ENCODE measurements at places on chromosomes 3 and 15. TPM values are rescaled to one million over a fixed set of nuclear protein-coding genes. Genes with fewer than 3 reads are reported as not detected.

The TASOR gene
- 56.4 TPM for total RNA-seq

The CCR1 gene
- total RNA-seq = 52.2 TPM

The PTH1R gene
- total RNA-seq = not detected

The C15orf62 gene
- total RNA-seq = 0.22 TPM

The ATP8B4 gene
- total RNA-seq = 296 TPM

The AQP9 gene
- total RNA-seq = 0.90 TPM

The ATXN7 gene
- 96.5 TPM for total RNA-seq

The PEX11A gene
- total RNA-seq = 3.2 TPM

The C2CD4A gene
- not detected for total RNA-seq

The TGM4 gene
- total RNA-seq = not detected

The TMED3 gene
- total RNA-seq = 60.2 TPM

- H3K27me3 ChIP-seq = peaks cover 16% of the 10 kb centered on the region
- no peak overlapping the region for H3K4me3 ChIP-seq
- no peaks in the 10 kb centered on the region for H3K36me3 ChIP-seq
- no peaks in the 10 kb centered on the region for H3K4me1 ChIP-seq
- DNase-seq = no peak
- H3K27ac ChIP-seq = no peak overlapping the region
Observed at GRCh38 chr3:2944628-2945027, 165.5 kb downstream of the IL5RA start.

- no peaks in the 10 kb centered on the region for H3K36me3 ChIP-seq
- H3K27me3 ChIP-seq = peaks cover 9% of the 10 kb centered on the region
- H3K4me3 ChIP-seq = no peak overlapping the region
- H3K27ac ChIP-seq = no peak overlapping the region
- no peaks in the 10 kb centered on the region for H3K4me1 ChIP-seq
Observed at GRCh38 chr3:115245899-115246298, 98.8 kb upstream of the ZBTB20 start.

DNA sequence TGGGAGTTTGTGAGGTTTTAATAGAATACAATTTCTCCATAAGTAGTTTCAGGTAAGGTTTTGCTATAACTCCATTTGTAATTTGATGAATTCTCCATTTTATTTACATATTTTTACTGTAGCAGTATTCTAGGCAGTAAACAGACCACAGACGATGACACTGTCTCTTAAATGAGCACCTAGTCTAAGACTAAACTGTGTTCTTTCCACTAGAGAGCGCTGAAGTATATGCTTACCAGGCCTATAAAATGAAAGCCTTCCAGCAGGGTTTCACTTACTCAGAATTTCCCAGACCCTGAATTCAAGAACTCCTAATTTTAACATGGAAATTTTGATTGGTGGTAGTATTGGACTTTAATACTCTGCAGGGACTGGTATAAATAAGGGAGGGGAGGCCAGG, 41.6 kb downstream of the POLG start:
- H3K27me3 ChIP-seq = no peaks in the 10 kb centered on the region
- no peaks in the 10 kb centered on the region for H3K4me1 ChIP-seq
- DNase-seq = no peak
- H3K36me3 ChIP-seq = peaks cover 26% of the 10 kb centered on the region

- no peaks in the 10 kb centered on the region for H3K36me3 ChIP-seq
- H3K27me3 ChIP-seq = no peaks in the 10 kb centered on the region
- H3K4me3 ChIP-seq = no peak overlapping the region
- DNase-seq = no peak
- no peak overlapping the region for H3K27ac ChIP-seq
- H3K4me1 ChIP-seq = no peaks in the 10 kb centered on the region
Observed at GRCh38 chr3:73866846-73867245, 242.1 kb upstream of the PDZRN3 start.

DNA sequence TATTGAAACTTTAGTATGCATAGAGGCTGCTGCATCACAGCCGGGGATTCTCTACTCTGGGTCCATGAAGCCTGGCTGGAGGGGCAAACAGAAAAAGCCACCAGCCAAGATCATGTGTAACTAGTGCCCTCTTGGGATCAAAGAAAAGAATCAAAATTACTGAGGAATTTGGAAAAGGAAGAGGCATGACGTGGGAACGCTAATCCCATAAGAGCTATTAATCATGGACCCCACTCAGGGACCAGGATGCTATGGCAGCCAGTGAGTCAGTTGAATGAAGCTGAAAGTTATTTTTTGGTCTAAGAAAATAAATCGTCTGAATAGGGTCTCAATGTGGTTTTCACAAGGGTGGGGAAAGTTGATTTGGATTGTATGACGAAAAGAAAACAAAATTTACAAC, 1165.1 kb downstream of the ROBO2 start:
- no peak overlapping the region for H3K27ac ChIP-seq
- no peak overlapping the region for H3K4me3 ChIP-seq
- no peaks in the 10 kb centered on the region for H3K4me1 ChIP-seq
- DNase-seq = no peak
- H3K27me3 ChIP-seq = no peaks in the 10 kb centered on the region

DNA sequence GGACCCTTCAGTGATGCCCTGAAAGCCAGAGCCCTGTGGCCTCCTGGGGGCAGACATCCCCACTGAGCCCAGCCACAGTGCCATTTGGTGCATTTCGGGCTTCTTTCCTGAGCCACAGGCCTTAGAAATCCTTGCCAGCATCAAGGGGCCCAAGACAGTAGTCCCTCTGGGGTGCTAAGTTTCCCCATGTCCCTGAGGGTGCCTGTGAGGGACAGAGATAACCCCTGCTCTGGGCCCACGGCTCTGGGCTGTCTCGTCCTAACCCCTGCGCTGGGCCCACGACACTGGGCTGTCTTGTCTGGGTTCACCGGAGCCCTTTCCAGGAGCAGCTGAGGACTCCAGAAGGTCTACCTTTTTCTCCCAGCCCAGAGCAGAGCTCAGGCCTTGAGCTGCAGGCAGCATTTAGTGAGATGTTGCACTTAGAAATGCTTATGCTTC, 45.1 kb upstream of the FGD5 start:
- peaks cover 16% of the 10 kb centered on the region for H3K27me3 ChIP-seq
- peak; percentile 42 for DNase-seq
- no peaks in the 10 kb centered on the region for H3K4me1 ChIP-seq
- peaks cover 3% of the 10 kb centered on the region for H3K36me3 ChIP-seq

DNA sequence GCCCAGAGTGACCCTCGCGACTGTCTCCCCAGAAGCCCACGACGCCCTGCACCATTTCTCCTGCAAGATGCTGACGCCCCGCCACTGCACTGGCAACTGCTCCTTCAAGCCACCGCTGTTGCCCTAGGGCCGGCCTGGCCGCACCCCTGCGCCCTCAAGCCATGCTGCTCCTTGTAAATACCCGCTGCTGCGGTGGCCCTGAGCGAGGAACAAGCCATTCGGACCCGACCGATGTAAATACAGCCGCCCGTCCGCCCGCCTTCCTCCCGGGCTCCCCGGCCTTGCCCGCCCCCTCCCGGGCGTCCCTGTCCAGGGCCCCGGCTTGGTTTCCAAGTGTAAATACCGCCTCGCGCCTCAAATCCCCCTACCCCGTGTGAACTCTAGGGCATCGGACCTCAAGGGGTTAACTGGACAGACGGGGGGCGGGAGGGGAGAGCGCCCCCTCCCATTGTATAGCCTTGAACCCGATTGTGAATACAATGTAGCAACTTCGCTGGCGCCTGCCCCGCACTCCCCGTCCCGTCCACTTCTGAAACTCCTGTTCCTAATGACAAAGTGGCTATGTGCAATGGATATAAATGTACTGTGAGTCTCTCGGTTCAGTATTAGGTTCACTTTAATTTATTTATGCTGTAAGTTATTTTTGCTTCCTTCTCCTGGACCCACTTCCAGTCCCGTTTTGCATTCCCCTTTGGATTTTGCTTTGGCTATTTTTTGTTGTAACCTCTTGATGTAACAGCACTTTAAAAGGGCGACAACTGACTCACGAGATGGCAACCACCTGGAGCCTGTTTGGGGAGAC, 5.9 kb downstream of the RNU6-1 start:
- peaks cover 51% of the 10 kb centered on the region for H3K27me3 ChIP-seq
- no peak overlapping the region for H3K27ac ChIP-seq
- H3K36me3 ChIP-seq = no peaks in the 10 kb centered on the region
- peak overlapping the region; percentile 80 for H3K4me3 ChIP-seq
- peak; percentile 61 for DNase-seq

DNA sequence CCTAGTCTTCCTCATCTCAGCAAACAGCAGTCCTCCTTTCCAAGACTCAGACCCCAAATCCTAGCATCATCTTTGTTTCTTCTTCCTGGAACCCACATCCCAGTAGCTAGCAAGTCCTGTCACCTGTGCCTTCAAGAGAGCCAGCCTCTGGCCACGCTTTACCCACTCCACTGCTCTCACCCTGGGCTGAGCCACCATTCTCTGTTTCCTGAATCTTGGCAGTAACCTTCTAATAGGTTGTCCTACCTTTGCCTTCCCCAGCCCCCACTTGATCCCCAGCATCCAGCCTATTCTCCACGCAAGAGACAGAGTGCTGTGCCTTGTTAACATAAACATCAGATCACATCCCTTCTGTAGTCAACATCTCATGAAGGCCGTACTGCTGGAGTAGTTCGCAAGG, 323.4 kb downstream of the LRTM1 start:
- no peaks in the 10 kb centered on the region for H3K36me3 ChIP-seq
- DNase-seq = no peak
- H3K27ac ChIP-seq = no peak overlapping the region
- H3K4me1 ChIP-seq = no peaks in the 10 kb centered on the region
- H3K27me3 ChIP-seq = no peaks in the 10 kb centered on the region
- H3K4me3 ChIP-seq = no peak overlapping the region

DNA sequence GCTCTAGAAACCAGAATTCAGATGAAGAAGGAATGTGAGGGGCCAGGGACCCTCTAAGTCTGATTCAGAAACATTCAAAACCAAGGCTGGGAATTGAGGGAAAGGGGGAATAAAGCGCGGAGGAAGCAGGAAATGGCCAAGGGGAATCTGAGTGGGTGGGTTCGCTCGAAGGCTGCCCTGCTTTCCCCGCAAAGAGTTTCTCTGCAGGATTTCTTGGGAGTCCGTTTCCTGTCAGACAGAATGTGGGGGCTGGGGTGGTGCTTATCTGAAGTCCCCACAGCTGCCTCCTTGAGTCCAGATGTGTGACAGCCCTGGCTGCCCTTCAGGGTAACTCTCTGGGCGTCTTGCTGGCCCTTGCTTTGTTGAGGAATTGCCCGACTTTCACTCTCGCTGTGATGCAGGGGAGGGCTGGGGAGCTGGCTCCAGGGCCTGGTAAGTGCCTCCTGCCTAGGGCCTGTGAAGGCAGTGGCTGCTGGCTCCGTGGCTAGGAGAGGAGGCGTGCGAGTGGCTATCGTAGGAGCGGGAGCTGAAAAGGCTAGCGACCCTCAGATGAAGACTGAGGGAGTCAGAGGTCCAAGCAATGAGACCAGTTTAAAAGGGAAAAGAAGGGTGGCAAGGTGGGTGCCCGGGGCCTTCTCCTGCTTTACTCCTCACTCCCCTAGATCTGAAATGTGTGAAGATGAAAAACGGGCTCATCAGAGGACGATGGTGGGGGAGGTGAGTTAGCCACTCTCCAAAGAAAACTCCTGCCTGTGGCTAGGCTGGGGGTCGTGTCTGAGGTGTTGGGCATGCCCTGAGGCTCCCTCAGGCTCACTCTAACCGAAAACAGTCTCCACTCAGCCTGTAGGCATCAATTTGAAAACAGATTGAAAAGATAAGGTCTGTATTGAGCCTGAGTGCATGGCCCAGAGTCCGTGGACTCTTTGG, 143.9 kb upstream of the UMPS start:
- peaks cover 9% of the 10 kb centered on the region for H3K4me1 ChIP-seq
- H3K4me3 ChIP-seq = no peak overlapping the region
- DNase-seq = no peak
- no peak overlapping the region for H3K27ac ChIP-seq
- no peaks in the 10 kb centered on the region for H3K36me3 ChIP-seq

GRCh38 chr3:45994419-45995235, 997 bp downstream of the FYCO1 start:
- peaks cover 1% of the 10 kb centered on the region for H3K27me3 ChIP-seq
- DNase-seq = peak; percentile 80
- peaks cover 48% of the 10 kb centered on the region for H3K4me1 ChIP-seq
- peak overlapping the region; percentile 87 for H3K27ac ChIP-seq
- peaks cover 7% of the 10 kb centered on the region for H3K36me3 ChIP-seq
- H3K4me3 ChIP-seq = peak overlapping the region; percentile 85

DNA sequence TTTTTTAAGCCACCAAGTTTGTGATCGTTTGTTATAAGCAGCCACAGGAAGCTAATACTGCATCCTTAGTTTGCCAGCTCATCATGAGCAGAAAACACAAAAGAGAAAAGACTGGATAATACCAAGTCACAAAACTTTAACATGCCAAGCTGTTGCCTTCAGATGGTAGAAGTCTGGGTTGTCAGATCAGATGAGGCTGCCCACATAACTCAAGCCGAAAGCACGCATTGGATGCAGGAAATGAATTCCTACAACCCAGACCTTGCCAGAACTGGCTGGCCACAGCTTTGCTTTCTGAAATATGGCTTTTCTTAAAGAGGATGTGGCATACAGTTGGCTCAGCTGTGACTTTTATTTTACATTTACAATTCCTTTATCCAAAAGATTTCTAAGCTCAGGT, 118.3 kb upstream of the NEO1 start:
- H3K4me1 ChIP-seq = no peaks in the 10 kb centered on the region
- no peaks in the 10 kb centered on the region for H3K36me3 ChIP-seq
- DNase-seq = no peak
- peaks cover 13% of the 10 kb centered on the region for H3K27me3 ChIP-seq

- H3K4me1 ChIP-seq = peaks cover 6% of the 10 kb centered on the region
- H3K4me3 ChIP-seq = no peak overlapping the region
- peaks cover 25% of the 10 kb centered on the region for H3K27me3 ChIP-seq
Observed at GRCh38 chr3:72459588-72459987, 388.7 kb downstream of the SHQ1 start.

DNA sequence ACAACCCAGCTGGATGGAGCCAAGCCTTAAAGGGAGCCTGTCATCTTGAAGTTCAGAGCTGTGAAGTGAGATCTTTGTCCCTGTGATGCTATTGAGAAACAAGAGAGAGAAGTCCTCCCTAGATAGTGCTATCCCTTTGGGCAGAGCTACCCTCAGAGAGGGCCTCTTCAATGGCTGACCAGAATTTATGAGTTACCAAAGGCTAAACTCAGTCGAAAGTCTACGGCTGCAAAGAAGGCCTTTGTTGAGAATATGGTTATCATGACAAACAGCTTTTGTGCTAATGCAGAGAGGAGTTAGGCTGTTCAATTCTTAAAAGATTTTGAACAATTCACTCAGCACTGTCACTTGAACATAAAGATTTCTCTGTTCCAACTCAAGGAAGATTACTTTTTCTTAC, 65.9 kb upstream of the C3orf80 start:
- no peak overlapping the region for H3K27ac ChIP-seq
- H3K4me3 ChIP-seq = no peak overlapping the region
- DNase-seq = no peak

GRCh38 chr3:21920421-21920861, 169.4 kb upstream of the ZNF385D start:
- H3K4me1 ChIP-seq = no peaks in the 10 kb centered on the region
- DNase-seq = no peak
- peaks cover 9% of the 10 kb centered on the region for H3K36me3 ChIP-seq
- H3K27me3 ChIP-seq = no peaks in the 10 kb centered on the region

GRCh38 chr3:126498929-126499328, 18.6 kb downstream of the UROC1 start:
- H3K4me1 ChIP-seq = no peaks in the 10 kb centered on the region
- no peak overlapping the region for H3K27ac ChIP-seq
- H3K36me3 ChIP-seq = no peaks in the 10 kb centered on the region

- DNase-seq = no peak
- H3K36me3 ChIP-seq = peaks cover 5% of the 10 kb centered on the region
- H3K4me1 ChIP-seq = no peaks in the 10 kb centered on the region
- H3K27me3 ChIP-seq = no peaks in the 10 kb centered on the region
- no peak overlapping the region for H3K4me3 ChIP-seq
Observed at GRCh38 chr3:137360531-137361201, 402.9 kb downstream of the IL20RB start.
